ENCODE measurements at places on chromosomes 1 and 21.

GRCh38 chr1:216825557-216825956 lies 102.3 kb upstream of the ESRRG start:
- DNase-seq, result no peak

- DNase-seq, result no peak
Observed at GRCh38 chr1:36572906-36573305, 90.2 kb upstream of the CSF3R start.

DNA sequence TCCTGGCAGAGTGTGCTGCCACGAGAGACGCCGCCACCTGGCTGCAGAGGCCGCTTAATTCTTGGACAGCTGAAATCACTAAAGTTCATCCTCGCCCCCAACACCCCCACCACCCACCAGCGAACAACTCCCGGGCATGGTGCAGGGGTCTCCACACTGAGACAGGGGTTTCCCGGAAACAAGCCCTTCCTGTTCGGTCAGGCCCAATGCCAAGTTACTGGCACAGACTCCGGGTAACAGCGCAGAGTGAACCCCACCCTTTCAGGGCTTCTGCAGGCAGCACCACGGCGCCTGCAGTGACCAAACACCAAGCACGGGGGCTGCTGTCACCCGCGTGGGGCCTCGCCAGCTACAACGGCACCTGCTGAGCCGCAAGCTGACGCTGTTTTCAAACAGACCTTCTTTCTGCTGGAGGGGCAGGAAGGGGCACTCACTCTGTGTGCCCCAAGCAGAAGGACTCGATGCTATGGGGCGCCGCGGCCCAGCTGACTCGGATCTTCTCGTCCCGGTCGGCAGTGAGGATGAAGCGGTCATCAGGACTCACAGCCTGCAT lies 17.4 kb downstream of the WDR4 start:
- DNase-seq, result no peak

GRCh38 chr1:54277451-54278341 lies 77.7 kb downstream of the MRPL37 start:
- no peak for DNase-seq

GRCh38 chr1:223747838-223748335 lies 35.5 kb downstream of the CAPN2 start:
- no peak for DNase-seq

- no peak for DNase-seq
Observed at GRCh38 chr1:57137980-57138379, 172.2 kb upstream of the C8B start.

DNA sequence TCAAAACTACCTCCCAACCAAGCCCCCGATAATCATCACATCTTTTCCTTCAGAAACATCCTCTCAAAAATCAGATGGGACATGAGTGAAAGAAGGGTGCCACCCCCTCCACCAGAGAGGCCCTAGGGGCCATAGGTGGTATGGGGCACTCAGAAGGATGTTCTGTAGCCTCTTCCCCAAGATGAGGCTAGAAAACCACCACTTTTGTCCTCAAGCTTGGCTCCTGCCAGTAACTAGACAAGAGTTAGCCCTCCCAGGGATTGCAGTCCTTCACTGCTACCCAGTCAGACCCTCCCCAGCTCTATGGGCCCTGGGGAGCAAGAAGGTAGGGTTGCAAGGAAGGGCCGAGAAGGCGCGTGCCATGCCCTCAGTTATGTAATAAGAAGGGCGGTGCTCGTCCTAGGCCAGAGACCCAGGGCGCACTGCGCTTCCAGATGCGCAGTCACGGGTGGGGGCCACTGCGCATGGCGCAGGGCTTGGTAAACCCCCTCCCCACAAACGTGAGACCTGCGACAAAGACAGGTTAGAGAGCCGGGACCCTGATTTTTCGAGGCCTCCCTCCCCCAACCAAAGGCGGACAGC lies 69.7 kb downstream of the CD46 start:
- no peak for DNase-seq

DNA sequence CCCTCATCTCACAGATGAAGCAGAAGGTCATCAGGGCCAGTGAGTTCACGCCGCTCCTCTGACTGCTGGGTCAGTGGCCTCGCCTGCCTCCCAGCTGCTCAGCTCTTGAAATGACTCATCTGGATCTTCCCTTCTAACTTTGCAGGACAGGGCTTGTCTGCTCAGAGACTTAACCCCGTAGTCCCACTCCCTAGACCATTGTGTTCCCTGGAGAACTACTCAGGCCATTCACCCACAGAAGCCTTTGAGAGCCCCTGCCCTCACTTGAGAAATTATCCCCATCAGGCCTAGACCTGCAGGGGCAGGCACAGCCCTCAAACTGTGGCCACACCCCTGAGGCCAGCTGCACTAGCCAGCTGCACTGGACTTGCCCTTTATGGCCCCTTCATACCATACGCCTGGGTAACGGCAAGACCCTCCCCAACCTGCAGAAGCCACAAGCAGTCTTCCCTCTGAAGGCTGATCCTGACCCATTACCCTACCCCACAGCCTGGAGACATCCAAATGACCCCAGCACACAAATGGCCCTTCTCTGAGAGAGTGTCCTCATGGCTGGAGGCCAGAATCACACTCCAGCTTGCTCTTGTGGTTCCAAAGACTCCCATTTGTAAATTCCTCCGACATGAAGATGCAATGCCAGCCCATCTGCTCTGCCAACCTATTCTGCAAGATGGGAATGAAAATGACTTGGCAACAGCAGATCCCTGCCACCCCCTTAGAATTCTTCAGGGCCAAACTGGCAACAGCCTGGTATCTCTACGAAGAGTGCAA lies 33.2 kb downstream of the RCSD1 start:
- peak; percentile 32 for DNase-seq

- DNase-seq, result no peak
Observed at GRCh38 chr1:202143011-202143767, 1.3 kb downstream of the ARL8A start.

DNA sequence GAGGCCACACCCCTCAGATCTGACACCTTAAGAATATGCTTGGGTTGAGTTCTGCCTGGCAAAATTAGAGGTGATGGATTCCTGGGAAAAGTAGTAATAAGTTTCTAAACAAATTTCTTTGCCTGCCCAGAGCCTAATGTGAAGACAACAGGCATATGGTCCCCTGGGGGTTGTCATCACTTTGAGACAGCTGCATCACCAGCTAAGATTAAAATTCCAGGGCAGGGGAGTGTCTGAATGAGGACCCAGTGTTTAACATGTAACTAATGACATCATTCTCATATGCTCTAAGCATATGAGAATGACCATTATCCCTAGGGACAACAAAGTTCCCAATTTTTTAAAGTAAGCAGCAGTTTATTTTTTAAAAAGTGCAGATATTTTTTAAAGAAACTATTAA lies 432.2 kb downstream of the PCP4 start:
- no peak for DNase-seq

DNA sequence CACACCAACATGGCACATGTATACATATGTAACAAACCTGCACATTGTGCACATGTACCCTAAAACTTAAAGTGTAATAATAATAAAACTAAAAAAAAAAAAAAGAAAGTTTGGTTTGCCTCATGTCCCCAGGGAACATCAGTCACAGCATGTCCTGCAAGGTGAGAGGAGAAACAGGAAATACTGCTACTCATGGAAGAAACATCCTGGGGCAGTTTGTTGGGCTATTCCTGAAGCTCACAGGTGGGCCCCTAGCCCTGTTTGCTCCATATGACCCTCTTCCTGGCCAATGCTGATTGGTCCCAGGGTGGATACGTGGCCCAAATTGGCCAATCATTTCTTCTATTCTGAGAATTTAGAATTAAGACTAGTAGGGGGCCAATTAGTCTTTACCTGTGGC lies 103.4 kb upstream of the ADAR start:
- no peak for DNase-seq

GRCh38 chr1:15627343-15627988 lies 10.2 kb downstream of the DDI2 start:
- DNase-seq, result peak; percentile 43

GRCh38 chr1:183236158-183236725 lies 50.2 kb downstream of the LAMC2 start:
- DNase-seq, result no peak

- DNase-seq, result peak; percentile 45
Observed at GRCh38 chr1:59701376-59701775, 113.4 kb upstream of the HOOK1 start.
